ENCODE measurements at places on chromosomes 2 and 18. TPM values are rescaled to one million over a fixed set of nuclear protein-coding genes. Genes with fewer than 3 reads are reported as not detected.

DNA sequence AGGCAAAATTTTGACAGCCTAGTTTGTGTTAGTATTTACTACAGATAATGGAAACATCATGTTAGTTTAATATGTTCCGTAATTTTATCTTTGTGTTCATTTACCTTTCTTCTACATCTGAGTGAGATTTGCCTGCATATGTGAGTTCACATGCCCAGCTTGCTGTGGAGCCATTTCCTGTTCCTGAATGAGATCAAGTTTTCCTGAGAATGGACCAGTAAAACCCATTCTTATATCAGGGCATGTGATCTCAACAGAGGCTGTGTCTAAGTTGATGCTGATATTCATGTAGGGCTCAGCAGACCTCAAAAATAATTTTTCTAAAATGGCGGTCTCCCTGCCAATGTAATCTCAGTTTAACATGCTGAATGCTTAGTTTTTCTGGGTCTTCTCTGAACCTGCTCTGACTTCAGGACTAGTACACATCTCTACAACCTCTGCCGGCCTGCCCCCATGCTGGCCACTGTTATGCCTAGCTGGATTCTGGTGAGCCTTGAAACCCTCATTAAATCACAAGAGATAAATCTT, 1.0 kb downstream of the IL1A start:
- DNase-seq = no peak

DNA sequence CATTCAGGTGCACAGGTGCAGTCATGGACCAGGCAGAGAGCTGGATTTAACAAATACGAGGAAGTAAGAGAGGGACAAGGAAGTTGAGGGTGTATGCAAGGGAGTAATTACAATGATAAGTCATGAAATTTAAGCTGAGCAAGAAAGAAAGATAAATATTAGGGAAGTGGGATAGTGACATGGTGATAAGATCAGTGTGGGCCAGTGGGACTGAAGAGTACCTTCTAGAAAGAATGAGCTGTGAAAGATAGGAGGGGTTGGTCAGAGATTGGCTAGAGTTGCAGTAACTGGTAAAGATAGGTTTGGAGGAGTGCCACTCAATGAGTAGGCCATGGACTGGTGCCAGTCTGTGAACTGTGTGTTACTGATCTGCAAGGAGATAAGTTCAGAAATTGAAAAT, 200.8 kb upstream of the SIX3 start:
- no peak for DNase-seq

The APLF gene
- 3.2 TPM for polyA plus RNA-seq

DNA sequence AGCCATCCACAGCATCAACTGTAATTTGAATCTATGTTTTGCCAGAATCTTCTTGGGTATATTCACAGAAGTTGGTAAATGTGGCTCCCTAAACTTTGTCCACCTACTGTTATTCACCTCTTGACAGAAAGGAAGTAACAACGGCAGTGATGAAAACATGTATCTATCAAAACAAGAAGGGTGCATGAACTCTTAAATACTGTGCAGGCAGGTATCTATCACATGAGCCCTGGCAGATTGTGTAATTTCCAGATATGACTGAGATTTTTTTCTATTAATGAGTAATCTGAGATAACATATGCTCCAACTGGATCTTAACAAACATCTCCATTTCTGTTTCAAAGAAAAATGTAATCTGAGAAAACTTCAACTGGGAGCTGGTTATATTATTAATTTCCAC, 36.6 kb downstream of the SFT2D3 start:
- DNase-seq = no peak

DNA sequence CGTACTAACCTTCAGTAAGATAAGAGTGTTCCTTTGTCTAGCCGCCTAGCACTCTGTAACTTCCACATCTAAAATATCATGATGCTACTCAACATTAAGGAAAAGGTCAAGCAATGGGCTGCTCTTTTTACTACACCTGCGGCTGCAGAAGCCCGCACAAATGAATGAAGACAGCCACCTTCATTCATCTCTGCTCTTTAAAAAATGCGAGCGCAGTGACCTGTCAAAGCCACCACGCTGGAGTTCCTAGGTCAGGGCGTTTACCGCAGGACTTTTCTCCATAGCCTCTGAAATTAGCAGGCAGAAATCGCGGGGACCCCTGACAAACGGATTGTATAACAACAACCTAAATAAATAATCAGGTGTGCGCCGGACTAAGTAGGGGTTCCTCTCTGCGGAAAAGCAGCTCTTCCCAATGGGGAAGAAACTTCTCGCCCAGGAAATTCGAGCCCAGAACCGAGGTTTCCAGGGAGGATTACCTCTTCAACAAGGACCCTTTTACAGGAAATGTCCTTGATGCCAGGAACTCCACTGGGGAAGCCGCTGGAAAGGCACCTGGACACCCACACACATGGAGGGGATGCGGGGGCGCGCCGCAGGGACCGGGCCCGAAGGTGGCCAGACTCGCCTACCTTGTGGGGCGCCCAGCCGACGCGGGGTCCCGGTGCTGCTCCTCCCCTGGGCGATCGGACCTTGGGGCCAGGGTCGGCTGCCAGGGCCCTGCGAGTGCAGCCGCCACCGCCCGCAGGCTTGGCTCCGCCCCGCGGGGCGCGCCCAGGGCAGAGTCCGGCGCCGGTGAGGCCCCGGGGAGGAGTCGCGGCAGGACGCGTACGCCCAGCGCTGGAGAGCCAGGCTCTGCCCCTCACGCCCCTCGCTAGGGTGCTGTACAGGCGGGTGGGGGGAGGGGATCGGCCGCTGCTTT, at the start of gene CCDC68:
Gene CCDC68 (minus strand): TSS at position 758 of the 922 bp plus-strand sequence. CDS start 16,670 bp downstream, outside the sequence.
- peak; percentile 23 for DNase-seq

DNA sequence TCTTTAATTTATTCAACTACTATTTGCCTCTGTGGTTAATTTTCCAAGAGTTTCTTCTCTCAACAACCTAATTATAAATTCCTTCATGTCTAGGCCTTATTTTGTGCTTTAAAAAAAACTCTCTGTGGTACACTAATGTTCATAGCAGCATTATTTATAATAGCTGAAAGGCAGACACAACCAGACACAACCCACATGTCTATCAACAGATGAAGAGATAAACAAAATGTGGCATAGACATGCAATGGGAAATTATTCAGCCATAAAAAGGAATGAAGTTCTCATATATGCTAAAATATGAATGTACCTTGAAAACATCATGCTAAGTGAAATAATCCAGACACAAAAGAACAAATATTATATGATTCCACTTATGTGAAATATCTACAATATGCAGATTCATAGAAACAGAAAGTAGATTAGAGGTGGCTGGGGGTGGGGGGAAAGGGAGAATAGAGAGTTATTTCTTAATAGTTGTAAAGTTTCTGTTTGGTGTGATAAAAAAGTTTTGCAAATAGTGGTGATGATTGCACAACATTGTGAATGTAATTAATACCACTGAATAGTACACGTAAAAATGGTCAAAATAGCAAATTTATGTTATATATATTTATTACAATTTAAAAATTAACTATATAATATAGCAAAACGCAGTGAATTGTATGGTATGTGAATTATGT, 28.1 kb upstream of the RASGRP3 start:
- DNase-seq = no peak

The GYPC gene
- polyA plus RNA-seq = 54.9 TPM

DNA sequence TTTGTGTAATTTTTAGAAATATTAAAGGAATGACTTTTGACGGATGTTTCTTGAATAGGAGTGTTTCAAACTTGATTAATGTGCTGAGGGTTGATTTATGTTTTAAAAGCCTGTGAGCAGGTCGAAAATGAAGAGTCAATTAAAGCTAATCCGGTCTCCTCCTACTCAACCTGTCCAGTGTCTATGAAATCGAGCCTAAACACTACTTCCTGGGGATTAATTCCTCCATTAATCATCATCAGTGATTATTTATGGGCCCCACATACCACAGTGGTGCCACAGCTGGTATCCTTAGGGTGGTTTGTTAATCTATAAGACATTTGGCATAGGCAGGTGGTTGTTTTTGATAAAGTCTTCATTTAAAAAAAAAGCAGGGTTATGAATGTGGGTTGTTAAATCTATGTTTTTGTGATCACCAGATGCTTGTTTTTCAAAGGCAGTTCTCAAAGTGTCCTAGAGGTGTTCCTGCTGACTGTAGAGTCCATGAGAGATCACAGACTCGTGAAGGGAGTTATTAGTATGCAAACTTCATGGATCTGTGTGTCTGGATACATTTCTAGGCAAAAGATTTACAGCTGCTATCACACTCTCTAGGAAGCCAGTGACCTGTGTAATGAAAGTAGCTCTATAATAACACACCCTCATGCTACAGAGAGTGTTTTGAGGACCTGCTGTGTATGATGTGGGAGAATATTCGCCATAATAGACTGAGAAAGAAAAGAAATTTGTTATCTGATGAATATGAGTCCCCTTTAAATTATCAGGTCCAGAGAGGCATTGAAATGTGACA, 308.6 kb downstream of the AKAIN1 start:
- DNase-seq = no peak

DNA sequence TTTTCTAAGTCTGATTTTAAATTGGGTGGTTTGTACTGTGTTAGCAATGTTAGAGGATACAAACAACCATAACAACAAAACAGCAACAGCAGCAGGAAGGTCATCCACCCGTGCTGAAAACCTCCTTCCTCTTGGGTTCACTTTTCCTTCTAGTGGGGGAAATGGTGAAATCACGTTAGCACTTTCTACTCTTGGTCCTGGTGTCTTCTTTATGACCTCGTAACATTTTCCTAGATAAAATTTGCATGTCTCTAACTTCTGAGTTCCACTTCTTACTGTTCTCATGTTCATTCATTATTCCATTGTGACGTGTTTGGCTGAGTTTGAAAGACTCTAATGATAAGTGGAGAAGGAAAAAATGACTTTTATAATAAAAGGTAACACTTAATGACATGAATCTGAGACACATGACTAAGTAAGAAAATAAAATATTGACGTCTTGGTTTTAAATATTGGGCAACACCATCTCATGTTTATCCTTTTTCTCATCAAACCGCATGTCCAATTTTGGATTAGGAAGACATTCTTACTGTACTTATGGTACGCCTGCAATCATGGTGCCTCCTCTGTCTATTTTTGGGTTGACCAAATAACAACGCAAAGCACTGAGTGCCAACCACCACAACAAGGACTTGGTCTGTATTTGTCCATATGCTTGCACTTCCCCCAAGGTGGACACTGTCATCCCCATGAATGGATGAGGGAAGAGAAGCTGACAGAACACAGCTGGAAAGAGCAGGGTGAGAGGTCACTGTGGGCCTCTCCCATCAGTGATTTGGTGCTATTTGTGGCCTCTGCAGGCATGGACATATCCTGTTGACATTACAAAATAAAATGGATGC, 25.7 kb upstream of the IL1R1 start:
- no peak for DNase-seq

DNA sequence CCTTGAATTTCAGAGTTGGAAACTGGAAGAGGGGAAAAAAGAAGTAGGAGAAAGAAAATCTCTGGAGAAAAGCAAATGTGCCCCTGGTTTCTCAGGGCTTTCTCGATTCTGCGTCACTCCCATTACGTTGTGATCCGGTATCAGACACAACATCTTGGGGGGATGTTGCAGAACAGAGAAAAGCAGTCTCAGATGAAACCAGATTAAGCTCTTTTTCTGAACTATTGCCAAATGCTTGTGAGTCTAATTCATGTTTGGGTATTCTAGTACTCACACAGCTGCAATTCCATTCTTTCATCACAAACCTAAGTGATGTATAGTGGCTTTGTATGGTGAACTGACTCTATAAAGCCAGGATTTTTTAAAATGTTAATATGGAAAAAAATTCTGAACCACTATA, 233.2 kb downstream of the TCF4 start:
- no peak for DNase-seq

DNA sequence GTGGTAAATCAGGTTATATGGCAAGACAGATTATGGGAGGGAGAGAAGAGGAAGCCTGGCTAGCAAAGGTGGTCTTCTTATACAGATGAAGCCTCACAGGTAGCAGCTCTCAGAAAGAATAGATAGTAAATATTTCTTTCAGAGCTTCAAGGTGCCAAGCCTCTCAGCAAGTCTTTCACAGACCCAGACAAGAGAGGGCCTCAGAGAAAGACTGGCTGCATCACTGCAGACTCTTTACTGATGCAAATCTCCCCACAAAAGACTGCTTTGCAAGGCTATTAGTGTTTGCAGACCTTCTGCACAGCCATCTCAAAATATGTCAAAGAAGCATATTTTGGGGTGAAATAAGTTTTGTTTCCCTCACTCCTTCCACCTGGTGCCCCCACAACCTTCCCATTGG, 372.4 kb upstream of the RND3 start:
- no peak for DNase-seq

The REG1B gene
- polyA plus RNA-seq = not detected

- DNase-seq = no peak
These were observed 86.2 kb upstream of the HS6ST1 start for GRCh38 chr2:128404709-128405466.

DNA sequence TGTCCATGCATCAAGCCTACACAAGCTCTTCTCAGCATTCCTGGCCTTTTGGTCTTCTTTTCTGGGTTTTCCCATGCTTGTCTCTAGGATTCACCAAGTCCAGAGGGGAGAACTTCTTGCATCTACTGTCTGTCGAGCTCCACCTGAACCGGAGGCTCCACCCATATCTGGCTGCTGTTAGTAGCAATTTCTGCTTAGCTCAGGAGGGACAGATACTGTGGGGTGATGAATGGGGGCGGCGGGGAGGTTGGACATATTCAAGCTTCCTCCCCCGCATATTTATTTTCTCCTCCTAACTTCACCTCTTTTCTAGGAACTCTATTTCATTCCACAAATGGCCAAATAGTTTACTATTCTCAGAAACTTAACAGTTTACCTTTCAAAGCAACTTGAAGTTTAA, 163.5 kb downstream of the PTH2R start:
- DNase-seq = no peak

The SCN7A gene
- polyA plus RNA-seq = 10.7 TPM

The DNAJC5G gene
- polyA plus RNA-seq = 1.0 TPM

GRCh38 chr2:47007223-47007825, 91.7 kb upstream of the MCFD2 start:
- no peak for DNase-seq

DNA sequence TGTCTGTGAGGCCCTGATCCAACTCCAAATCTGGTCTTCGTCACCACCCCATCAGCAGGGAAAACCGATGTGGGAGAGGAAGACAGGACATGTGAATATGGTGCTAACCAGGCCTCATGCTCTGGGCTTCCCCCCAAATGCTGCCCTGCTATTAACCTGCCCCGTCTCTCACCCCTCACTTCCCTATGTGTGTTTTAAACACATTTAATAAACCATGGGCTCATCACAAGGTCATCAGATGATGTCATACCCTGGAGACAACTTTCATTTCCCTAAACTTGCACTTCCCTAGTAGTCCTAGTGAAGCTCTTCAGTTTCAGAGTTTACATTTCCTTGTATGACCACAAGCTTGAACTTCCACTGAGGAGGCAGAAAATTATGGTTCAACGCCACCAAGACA, 49.9 kb downstream of the CD8B2 start:
- DNase-seq = no peak

The DNAH7 gene
- 9.1 TPM for polyA plus RNA-seq

DNA sequence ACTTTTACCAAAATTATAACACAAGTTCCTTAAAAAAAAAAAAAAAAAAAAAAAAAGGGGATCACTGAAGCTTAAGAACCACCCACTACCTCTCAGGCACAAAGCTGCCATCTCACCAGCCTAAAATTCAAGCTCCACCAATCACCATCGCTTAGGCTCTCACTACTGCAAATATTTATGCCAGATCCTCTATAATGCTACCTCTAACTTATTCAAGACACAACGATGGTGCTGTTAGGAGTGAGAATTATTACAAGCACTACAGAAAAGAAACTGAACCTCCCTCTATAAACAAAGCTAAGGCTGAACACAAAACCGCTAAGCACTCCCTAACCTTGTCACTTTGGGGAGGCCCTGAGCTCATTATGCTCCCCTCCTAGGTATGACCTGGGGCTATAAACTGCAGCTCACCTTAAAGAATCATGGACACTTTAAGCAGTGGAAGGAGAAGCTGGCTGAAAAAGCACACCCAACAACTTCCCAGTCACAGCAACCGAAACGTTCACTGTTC, 3.6 kb downstream of the FZD5 start:
- DNase-seq = no peak

Measured in right renal pelvis (tissue), 4 donors.